ENCODE measurements at places on chromosomes 3 and 15.

DNA sequence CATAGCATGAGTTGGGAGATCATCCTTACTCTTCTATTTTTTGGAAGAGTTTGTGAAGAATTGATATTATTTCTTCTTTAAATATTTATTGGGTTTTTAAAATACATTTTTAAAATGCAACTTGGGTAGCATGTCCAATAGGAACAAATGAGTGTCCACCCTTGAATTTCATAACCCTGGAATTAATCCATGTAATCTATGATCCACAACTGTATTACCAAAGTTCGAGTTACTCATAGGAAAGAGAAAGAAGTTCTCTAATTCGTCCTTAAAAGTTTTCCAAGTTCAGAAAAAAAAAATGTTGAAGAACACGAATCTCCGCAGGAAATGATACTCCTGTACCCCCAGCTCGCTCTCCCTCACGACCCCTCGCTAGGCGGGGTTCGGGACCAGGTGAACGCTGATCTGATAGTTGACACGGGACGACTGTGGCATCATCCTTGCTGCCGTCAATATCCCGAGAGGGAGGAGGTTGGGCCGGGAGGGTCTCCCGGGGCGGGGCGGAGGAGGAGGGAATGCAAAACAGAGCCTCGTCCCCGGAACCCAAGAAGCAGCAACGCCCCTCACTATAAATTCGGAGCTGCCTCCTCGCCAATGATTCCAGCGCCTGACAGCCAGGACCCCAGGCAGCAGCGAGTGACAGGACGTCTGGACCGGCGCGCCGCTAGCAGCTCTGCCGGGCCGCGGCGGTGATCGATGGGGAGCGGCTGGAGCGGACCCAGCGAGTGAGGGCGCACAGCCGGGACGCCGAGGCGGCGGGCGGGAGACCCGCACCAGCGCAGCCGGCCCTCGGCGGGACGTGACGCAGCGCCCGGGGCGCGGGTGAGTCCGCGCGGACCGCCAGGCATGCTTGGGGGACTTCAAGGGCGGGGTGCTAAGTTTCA is at the start of gene AGTR1:
Gene AGTR1, plus strand, starts transcription at position 598 of the 884 bp plus-strand sequence. CDS start 43,133 bp downstream, outside the sequence.
- DNase-seq: no peak

GRCh38 chr15:29867241-29868000 is 45.2 kb upstream of the TJP1 start:
- no peak for DNase-seq

DNA sequence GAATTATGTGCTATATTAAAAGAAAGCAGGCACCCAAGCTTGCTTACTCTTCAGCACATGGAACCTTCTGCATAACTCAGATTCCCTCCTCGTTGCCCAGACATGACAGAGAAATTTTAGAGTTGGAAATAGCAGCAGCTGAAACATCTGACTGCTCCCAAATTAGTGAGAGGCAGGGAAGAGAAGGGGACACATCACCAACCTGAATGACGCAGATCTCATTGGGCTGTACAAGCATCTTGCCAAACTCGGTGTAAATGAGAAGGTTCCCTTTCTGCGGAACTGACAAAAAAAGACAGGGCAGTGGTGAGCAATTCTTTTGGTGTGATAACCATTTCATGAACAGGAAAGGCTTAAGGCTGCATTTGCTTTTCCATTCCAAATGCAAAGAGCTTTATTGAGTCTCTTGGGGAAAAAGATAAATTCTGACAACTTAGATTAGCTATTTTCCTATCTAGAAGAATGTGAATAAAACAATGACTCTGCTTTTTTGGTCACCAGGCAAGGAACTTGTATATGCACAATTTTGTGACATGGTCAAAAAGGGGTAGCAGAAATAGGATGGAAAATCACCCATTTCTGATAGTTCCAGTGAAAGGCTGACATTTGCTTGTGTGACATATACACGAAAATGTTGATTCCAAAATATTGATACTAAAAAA is 35.1 kb downstream of the HGD start:
- no peak for DNase-seq

DNA sequence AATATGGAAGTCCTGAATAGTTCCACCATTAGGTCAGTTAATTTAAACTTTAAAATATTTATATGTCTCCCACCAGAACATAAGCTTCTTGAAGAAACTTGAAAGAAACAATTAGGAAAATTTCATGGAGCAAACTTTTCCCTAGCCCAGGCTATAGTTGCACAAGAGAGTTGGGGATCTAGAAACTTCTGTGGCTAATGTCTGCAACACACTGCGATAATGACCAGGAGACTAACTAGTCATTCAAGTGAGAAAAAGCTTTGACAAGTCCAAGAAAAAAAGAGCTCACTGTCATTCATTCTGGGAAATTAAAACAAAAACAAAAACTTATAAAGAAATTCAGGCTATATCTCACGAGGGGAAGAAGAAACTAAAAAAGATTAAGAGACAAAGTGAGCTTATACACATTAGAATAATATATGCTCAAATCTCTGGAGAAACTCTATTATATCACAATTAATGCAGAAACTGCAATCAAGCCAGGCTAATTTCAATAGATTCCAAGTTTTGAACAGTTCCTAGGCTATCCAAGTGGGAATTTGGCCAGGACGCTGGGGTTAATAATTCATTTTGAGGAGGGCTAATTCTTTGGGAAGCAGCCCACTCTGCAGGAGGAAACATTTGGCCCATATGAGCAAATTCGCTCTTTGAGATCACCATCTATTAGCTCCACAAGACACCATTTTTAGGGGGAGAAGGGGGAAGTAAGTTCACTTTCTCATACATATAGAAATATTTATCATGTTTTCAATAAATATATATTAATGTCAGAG is 134.6 kb downstream of the MEIS2 start:
- DNase-seq: no peak

DNA sequence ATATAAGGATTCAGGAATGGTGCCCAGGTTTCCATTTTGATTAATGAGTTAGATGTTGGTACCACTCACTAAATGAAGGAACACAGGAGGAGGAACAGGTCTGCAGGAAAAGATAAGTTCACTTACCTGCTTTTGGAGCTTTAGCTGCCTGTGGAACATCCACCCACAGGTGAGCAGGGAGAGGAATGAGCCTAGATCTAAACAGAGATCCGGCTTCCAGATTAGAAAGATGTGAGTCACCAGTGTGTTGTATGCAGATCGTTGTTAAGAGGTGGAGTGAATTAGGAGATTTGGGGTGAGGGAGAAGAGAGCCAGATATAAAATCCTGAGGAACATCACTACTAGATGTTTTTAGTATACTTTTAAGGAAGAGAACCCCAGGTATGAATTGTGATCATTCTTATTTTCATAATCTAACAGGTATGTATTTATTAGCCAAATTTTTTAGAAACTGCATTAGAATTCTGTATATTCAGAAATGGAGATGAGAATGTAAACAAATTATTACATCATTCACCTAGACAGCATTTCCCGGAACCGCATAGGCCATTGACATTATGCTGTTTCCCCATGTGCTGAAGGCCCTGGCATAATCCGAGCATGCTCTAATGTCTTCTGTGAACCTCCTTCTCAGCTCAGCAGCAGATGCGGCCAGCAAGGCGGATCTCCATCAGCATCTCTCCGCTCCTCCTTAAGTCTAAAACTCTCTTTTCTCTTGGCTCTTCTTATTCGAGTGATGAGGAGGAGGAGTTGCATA is 118.2 kb downstream of the KLHL25 start:
- DNase-seq: no peak

GRCh38 chr15:69074843-69075224 is 60.3 kb downstream of the NOX5 start:
- no peak for DNase-seq

DNA sequence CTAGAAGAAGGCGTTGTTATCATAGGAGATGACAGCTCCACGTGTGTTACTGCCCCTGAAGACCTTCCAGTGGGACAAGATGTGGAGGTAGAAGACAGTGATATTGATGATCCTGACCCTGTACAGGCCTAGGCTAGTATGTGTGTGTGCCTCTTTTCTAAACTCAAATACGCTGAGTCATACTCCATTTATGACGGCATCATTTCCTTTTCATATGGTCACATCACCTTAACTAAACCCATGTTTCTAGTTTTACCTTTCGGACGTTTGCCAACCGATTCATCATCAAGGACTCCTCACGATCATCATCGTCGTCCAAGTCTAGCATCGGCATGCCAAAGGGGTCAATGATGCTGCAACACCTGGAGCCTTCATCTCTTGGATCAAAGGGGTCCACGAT is 149.0 kb downstream of the CBLB start:
- DNase-seq: no peak

GRCh38 chr3:192825216-192825615 is 92.4 kb downstream of the MB21D2 start:
- no peak for DNase-seq

DNA sequence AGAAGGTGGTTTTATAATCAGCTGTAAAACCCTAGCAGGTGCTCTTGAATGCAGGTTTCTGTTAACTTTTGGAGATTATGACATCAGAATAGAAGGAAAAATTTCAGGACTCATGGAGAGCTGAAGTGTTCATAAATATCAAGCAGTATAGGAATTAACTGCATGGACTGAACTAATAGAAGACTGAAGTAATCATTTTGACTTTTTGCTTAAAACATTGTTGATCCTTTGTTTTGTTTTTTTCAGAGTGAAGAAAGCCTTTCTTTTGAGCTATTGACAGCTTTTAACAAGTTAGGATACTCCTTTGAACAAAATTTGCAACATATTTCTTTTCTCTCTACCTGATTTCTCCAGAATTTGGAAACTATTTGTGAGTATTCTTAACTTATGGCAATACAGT is 70.6 kb upstream of the DAZL start:
- no peak for DNase-seq

GRCh38 chr15:36977659-36978058 is 122.7 kb downstream of the MEIS2 start:
- DNase-seq: no peak

DNA sequence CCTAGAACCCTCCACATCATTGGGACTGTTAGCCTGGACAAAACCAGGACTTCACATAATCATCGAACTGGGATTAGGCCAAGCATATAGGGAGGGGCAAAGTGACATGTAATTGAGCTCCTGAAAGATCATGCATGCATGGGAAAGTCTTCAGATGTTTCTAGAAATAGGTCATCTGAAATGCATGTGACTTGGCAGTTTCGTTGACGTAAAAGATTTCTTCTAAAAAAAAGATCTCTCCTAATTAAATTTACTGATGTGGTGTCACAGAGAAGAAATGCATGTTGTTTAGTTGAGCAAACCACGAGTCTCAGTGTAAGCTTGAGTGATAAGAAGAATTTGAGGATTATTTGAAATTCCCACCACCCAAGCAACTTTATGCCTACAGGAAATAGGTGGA is 70.0 kb upstream of the LIMD1 start:
- no peak for DNase-seq

DNA sequence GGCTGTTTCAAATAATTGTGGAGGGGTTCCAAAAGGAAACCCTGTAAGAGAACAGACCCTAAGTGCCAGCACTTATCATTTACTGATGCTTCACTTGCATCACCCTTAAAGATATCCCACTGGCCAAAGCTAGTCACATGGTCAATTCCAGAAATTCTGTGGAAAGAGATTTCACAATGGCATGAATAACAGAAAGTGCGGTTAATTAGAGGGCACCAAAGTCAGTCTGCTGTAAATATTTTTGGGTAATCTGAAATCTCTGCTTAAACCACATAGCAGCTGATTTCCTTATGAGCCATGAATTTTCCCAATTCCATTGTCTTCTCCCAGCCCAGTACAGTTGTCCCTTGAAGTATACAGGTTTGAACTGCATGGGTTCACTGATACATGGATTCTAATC is 346.1 kb downstream of the SI start:
- no peak for DNase-seq

DNA sequence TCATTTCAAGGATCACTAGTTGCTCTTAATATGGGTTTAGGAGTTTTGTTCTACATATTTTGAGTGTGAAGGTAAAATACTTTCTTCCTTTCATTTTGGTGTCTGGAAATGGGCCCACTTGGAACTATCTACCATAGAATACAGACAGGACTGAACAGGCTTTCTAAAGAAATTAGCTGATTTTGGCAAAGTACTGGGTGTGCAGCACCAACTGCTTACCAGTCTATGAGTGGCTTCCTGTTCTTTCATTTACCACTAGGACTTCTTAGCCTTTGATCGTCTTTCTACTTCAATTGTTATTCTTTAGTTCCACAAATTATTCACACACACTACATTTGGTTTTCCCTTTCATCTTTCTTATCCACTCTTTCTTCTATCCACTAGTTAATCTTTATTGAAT is 1196.3 kb downstream of the ROBO1 start:
- DNase-seq: no peak

DNA sequence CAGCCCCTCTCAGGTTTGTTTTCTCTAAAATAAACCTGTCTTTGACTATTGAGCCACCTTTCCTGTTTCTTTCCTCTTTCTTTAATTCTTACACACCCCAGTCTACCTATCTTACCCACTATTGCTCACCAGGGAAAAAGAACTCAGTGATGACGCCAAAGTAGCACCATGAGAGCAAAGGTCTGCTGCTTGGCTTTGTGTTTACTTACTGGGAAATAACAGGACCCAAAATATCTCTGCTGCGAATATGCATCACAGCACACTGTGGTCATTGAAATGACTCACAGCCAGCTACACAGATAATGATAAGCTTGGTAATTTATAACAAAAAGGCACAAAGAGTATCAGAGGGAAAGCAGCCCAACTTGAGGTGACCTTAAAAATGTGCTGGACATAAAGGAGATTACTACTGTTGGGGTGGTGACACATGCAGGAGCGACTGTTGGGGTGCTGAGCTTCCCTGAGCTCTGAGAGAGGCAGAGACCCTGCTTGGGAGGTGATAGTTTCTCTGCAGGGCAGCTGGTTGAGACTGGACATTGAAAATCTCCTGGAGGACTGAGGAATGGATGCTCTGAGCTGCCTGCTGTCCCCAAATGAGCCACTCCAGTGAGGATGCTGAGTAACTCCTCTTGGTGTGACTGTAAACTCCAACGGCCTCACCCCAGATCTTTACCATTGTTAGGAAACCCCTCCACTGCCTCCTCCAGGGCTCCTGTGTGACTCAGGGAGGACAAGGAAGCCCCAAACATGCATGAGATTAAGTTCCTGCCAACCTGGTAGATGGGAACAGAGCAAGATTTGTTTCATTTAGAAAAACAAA is 14.5 kb downstream of the EFCAB12 start:
- no peak for DNase-seq

GRCh38 chr15:54289590-54290136 is 311.4 kb downstream of the UNC13C start:
- no peak for DNase-seq

GRCh38 chr3:51400166-51400565 is 9.1 kb downstream of the RBM15B start:
- no peak for DNase-seq

DNA sequence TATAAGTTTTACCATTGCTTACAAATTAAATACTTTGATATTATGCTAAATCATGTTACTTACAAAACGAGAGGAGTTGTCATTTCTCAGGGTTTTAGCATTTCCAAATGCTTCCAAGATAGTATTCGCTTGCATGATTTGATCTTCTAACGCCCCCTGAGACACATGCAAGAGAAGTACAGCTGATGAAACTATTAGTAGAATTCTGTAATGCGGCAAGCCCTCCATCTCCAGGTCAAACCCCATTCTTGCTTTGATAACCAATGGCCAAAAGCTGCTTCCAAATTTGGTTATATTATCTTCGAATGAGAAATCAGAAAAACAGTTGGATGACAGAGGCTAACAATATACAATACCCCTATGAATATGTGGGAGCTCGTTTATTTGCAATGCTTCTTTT is 14.7 kb downstream of the MYH15 start:
- no peak for DNase-seq
